Stimulated activated effector memory CD8-positive, alpha-beta T cell treated with anti-CD3 and anti-CD28 coated beads, Interleukin-12 subunit alpha, Interleukin-12 subunit beta, amount 100 ng/mL, for 72 hours (primary cell): ENCODE measurements at places on chromosomes 6 and 20.

DNA sequence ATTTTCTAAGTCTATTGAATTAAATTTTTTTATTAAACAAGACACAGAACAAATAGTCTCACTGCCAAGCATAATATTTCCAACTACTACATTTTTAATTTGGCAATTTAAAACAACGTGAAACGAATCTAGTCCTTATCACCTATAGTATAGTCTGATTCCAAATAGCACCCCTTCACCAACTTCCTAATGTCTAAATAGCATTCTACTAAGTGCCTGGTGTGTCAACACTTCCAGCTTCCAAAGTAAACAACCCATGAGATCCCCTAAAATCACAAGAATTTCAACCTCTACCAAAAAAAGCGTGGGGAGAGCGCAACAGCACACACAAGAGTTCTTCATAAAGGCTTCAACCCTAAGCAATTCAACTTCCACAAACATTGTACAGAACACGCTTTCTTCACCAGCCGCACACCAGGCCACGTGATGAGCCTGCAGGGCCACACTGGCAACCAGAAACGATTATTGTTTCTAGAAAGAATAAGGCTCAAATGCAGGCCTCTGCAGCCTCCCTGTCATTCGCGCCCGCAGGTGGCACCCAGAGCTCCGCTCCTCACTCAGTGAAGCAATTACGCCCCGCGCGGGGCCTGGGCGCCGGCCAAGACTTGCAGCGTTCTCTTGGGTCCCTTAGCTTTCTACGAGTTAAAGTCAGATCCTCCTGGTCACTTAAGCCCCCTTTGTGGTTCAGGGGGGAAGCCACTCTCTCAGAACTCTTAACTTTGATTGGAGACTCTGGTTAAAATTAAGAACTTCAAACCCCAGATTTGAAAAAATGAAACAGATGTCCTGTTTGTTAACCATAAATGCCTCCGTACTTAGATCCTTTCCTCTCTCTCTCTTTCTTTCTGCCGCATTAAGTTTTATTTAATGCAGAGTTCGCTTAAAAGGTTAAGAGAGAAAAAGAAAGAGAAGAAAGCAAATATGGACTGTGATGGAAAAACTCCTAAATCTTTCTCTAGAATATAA, 18.3 kb downstream of the SIM1 start:
- no peak for DNase-seq

GRCh38 chr6:154824076-154824475, 90.9 kb downstream of the SCAF8 start:
- DNase-seq, result no peak

DNA sequence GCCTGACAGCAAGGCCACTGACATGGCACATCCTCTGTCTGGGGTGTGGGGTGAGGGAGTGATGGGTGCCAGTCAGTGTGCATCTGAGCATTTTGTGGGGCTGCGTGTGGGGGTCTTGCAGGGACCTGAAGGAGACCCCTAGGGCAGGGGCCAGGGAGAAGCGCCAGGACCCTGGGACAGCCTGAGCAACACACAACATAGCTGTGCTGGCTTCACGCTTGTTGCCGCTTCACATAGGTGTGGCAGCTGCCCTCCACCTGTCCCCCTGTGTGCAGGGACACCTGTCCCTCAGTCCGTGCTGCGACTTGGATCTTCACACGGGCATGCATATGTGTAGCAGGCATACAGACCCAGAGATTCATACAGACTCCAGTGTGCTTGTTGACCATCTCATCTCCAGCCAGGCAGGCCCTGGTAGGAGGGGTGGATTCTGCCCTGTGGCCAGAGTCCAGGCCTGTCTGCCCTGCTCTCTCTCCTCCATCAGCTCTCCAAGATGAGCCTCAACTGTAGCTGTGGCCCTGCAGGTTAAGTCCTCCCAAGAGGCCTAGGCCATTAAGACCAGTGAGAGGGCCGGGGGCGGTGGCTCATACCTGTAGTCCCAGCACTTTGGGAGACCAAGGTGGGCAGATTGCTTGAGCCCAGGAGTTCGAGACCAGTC, 3.2 kb upstream of the NPBWR2 start:
- DNase-seq, result peak; percentile 2

DNA sequence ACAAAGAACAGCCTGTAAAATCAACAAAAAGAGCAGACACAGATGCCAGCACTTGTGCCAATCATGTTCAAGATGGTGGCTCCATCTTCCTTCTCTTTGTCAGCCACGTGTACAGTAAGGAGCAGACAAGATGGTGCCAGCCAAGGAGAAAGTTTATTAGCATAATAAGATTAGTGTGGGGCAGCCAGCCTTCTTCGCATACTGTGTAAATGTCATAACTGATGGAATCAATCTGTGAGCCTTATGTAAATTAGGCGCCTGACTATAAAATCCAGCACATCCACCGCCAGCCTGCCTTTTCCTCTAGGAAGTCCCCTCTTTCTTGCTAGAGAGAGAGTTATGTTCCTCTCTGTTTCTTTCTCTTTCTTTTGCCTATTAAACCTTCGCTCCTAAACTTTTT, 99.7 kb upstream of the RALGAPA2 start:
- DNase-seq, result no peak

GRCh38 chr6:38937839-38938613, 110.6 kb upstream of the GLP1R start:
- DNase-seq, result no peak

- DNase-seq, result no peak
These were observed 21.6 kb upstream of the CALHM6 start for GRCh38 chr6:116439522-116440051.
